CD8-positive, alpha-beta T cell (primary cell): ENCODE measurements at places on chromosomes 4 and X. TPM values are rescaled to one million over a fixed set of nuclear protein-coding genes. Genes with fewer than 3 reads are reported as not detected.

DNA sequence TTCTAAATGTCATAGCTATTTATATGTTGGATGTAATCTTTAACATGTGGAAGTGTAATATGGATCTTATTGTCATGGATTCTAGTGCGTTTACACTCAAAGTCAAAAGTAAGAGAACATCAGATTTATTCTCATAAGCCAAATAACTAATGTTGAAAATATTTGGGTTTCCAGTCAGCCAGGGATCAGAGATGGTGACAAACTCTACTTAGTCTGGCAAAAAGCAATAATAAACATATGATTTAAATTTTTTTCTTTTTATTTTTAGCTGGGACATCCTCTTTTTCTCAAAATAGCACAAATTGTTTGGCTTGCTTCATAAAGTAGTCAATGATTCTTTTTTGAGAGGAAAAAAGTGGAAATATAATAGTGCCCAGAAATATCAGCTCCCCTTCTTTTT lies 392.3 kb downstream of the ARHGAP24 start:
- DNase-seq, result no peak

Gene GPR82
- not detected for total RNA-seq

Gene FIP1L1
- total RNA-seq, result 56.9 TPM

Gene HADH
- total RNA-seq, result 9.6 TPM

Gene CCDC160
- not detected for total RNA-seq

Gene NOX1
- total RNA-seq, result not detected

DNA sequence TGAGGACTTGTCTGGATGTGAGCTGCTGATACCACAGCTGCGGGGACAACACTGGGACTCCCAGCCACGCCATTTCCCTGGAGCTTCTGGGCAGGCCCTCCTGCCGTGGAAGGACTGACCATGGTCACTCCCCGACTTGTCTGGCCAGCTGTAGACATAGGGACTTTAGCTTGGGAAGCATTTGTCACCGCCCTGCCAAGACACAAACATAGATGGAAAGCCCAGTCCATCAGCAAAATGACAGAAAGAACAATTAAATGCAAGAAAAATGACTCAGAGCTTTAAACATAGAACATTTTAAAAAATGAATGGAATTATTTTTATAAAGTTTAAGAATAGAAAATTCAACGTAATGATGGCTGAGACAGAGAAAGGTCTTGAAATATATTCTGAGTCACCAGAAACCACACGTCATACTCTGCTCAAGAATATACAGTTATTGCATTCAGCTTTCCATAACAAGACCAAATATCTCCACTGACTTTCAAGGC lies 107.6 kb upstream of the CBR4 start:
- no peak for DNase-seq

Gene KLB
- total RNA-seq, result 0.06 TPM

DNA sequence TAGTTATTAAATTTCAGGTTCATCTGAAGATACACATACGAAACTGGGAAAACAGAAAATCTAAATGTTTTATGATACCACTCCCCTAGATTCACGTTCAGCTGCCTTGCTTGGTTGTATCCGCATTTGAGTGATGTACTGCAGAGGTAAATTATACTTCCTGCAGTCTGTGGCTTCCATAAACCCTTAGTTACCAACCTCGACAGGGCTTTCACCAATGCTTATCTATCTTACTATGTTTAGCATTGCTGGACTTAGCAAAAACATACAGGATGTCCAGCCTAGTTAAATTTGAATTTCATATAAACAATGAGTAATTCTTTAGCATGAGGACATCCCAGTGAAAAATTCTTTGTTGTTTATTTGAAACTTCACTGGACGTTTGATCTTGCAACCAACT lies 108.8 kb downstream of the TMA16 start:
- no peak for DNase-seq

- DNase-seq, result no peak
Measured at GRCh38 chr4:173240696-173241095, 72.1 kb downstream of the GALNT7 start.
